ENCODE measurements at places on chromosomes 13 and 19.

DNA sequence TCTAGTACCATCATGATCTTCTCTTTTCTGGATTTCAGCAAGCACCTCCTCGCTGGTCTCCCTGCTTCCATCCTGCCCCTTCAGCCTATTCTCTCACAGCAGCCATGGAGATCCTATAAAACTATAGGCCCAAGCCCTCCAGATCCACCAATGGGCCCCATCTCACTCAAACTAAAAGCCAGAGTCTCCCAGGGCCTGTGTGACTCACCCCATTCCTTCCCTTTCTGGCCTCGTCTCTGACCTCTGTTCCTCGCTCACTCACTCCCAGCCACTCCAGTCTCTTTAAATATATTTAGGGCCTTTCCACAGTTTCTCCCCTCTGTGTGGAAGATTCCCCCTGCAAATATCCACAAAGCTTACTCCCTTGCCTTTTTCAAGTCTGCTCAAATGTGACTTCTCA, 89.7 kb downstream of the HSPH1 start:
- DNase-seq: no peak

- no peak for DNase-seq
These were observed 6.6 kb downstream of the ACER1 start for GRCh38 chr19:6326815-6327214.

GRCh38 chr19:11814029-11814699, at the start of gene ZNF440:
Gene ZNF440 (plus strand): TSS chr19:11814273. CDS start chr19:11814448, 175 bp downstream.
- peak; percentile 59 for DNase-seq

DNA sequence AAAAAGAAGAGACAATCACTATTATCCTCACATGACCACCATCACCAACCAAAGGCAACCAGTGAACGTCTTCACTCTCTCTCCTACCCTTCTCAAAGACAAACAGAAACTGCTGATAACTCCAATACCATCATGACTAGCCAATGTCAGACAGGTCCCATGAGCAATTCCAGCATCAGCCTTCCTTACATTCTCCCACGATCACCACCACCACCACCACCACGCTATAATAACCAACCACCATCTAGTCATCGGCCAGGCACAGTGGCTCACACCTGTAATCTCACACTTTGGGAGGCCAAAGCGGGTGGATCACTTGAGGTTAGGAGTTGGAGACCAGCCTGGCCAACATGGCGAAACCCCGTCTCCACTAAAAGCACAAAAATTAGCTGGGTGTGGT, 3.9 kb downstream of the MYO1F start:
- DNase-seq: no peak

- no peak for DNase-seq
These were observed 5.9 kb upstream of the GDF15 start for GRCh38 chr19:18379803-18380747.

GRCh38 chr13:68304286-68304893, 1074.3 kb upstream of the PCDH9 start:
- DNase-seq: no peak

DNA sequence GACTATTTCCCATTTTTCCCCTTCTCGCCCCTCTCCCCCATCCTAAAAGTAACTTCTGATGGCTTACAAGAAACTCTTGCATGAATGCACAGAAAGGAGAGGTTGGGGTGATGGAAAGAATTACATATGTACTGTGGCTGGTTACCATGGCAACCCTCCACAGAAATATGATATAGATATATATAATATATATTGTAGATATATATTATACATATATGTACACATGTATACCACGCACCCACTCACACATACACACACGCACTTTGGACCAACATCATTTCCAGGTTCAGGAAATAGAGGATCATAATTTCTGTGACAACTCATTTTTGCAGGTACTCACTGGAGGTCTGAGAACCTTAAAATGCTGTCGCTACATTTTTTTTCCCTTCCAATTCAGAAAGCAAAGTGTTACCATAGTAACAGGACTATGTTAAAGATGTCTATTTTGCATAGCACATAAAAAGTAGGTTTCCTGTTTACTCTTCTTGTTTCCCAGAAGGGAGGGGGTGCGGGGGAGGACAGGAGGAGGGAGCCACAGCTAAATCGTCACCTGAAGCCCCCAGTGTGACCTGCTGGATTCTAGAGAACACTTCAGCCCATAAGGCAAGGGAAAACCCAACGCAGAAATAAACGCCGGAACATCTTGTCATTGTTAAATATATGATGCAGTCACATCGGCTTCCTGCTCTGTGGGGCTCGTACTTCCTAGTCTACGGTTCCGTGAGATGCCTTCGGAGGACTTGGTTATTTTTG, 44.7 kb downstream of the EFNB2 start:
- no peak for DNase-seq

DNA sequence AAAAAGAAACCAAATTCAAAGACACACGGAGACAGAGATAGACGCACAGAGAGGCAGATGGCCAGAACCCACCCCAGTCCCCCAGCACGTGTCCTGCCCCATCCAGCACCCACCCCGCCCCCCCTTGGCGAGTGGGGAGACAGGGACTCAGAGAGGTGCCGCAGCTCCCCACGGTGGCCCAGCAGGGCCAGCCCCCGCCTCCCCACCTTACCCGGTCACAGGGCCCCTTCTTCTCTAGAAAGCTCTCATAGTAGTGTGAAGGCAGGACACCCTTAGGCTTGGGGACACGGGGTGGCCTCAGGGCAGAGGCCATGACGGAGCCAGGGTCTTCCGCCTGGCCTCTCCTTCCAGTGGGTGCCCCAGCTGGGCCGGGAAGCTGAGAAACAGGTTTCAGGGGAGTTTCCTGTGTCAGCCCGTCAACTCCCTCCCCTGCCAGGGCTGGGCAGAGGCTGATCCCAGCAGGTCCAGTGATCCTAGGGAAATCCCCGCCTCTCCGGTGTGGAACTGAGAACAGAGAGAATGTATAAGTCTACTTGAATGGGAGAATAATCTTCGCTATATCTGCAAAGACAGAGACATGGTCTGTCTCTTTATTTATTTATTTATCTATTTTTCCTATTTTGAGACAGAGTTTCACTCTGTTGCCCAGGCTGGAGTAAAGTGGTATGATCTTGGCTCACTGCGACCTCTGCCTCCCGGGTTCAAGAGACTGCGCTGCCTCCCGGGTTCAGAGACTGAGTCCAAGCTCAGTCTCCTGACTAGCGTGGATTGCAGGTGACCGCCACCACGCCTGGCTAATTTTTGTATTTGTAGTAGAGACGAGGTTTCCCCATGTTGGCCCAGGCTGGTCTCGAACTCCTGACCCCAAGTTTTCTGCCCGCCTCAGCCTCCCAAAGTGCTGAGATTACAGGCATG, at the start of gene STAP2:
Gene STAP2, minus strand, starts transcription at position 387 of the 915 bp plus-strand sequence. Its CDS starts 74 bp downstream, at position 313.
- no peak for DNase-seq

DNA sequence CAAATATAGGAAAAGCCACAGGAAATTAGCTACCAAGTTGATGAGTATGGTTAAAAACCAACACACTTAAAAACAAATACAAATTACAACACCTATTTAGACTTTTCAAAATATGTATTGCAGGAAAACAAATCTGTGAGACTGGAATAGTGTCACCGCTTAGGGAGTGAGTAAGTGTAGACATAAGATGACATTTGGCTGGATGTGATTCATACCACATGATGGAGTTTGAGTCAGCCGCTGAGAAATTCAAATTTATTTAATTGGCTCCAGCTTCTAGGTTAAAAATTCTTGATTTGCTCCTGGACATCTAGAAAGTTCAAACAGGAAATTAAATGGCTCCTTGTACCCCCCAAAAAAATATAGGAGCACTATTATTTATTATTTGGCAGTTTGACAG, 531.7 kb downstream of the SLITRK1 start:
- no peak for DNase-seq

DNA sequence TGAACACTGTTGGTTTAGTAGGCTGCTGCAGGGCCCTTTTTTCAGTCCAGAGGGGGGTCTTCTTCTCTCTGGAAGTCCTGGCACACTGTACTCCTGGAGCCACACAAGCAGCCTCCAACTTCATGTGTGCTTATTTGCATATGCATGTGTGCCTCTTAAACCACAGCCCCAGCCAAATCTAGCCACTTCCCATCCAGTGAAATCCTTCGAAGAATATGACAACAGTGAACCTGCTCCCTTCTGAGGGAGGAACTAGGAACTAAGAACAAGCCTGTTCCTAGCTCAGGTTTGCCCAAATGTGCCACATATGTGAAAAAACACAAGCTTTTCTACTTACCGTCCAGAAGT, 348.5 kb downstream of the FOXO1 start:
- DNase-seq: no peak

DNA sequence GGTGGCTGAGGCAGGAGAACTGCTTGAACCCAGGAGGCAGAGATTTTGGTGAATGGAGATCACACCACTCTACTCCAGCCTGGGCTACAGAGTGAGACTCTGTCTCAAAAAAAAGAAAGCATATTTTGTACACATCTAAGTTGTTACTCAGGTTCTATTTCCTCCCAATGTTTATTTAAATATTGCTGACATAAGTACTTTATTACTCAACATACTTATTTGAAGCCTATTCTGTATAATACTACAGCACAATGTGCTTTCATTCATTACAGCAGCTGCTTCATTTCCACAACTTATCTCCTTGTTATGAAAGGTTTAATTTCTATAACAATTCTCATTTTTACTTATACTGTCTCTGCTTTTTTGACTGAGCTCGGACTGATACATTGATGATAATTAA, 495.7 kb downstream of the SLITRK1 start:
- no peak for DNase-seq

DNA sequence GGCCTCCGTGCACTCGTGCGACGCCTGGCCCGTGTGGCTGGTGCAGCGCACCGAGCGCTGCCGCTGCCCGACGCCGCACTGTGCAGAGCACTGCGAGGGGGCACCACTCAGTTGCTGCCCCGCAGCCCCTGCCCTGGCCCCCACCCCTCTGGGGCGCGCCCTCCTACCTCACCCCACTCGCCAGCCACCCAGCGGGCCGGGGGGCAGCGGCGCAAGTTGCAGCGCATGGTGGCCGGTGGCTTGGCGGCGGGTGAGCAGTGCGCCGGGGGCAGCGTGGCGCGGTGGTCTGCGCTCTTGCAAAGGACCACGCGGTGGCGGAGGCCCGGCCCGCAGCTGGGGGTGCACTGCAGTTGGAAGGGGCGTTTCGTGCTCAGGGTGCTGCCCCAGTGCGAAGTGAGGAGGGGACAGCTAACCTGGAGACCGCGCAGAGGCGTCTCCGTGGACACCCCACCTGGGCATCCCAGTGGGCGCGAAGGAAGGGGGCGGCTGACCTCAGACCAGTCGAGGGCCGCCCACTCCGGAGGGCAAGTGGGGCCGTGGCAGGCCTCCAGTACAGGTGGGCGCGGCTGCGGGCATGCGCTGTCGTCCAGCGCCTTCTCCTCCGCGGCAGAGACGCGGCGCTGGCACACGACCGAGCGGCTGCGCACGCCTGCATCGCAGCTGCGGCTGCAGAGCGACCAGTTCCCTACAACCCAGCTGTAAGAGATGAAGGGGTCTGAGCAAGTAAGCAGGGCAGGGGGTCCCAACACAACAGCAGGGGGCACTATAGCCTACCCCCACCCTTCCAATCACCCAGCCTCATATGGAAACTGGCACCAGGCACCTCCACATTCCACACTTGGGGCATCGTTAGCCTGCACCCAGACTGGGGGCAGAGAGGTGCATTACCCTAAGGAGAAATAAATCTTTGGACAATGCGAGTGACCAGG, 8.0 kb upstream of the MYO1F start:
- DNase-seq: no peak

DNA sequence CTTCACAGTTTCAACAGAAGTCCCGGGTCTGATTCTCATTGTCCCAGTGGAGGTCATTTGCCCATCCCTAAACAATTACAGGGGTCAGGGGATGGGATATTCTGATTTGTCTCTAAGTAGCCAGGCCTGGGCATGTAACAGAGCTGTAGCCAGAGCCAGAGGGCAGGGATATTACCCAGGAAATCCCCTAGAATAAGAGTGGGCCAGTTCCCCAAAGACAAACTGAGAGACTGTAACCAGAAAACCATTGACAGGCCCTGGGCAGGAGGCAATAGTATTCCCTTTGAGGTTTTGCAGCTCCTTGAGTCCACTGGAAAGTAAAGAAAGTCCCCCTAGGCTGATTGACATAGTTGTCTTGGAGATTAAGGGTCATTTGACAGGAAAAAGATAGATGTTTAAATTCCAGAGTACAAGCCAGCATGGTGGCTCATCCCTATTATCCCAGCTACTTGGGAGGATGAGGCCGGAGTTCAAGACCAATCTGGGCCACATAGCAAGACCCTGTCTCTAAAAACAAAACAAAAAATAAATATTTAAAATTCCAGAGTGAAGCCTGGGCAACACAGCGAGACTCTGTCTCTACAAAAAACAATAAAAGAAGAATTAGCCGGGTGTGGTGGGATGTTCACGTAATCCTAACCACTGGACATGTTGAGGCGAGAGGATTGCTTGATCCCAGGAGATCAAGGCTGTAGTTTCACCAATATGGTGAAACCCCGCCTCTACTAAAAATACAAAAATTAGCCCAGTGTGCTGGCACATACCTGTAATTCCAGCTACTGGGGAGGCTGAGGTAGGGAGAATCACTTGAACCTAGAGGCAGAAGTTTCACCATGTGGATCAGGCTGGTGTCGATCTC, 1.9 kb upstream of the SDHAF1 start:
- no peak for DNase-seq

DNA sequence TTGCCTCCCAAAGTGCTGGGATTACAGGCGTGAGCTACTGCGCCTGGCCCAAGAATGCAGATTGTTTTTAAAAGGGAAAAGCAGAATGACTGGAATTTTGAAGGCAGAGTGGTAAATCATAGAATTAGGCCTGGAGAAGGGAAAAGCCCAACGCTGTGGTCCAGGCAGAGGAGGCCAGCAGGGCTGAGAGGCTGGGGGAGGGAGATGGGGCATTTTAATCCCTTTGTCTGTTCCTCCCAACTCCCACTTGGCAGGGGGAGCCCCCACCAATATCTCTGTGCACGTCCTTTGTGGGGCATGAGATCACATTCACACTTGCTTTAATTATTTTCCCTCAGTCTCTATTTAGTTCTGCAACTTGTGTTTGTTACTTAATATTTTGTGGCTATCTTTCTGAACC, 54.4 kb upstream of the RANBP3 start:
- DNase-seq: no peak

DNA sequence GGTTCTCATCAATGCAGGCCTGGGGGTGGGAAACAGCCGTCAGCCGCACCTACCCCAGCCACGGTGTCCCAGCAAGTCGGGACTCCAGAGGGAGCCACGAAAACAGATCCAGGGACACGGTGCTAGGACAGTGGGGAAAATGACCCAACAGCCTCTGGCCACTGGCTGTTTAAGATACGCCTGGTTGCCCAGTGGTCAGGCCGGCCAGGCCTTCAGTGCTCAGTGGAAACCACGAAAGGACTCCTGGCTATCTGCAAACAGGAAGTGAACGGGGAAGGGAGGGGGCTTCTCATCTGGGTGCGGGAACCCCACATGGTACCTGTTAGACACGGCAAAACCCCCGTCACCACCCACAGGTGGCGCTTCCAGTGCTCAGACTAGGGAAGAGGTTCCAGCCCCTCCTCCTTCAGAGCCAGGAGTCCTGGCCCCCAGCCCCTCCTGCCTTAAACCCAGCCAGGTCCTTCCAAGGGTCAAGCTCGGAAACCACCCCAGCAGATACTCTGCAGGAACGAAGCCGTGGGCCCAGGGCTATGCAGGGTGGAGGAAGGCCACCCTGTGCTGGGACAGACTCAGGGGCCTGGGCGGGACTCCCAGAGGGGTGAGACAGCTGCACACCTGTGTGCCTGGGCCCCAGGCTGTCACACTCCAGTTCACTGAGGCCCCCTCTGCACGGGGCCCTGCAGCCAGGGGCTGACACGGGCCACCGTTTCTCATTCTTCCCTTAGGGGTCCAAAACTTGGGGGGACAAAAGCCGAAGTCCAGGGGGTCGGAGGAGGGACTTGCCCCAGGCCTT, 4.5 kb downstream of the PPP1R12C start:
- DNase-seq: no peak

GRCh38 chr13:113731192-113732175, 27.5 kb upstream of the TMEM255B start:
- no peak for DNase-seq
